ENCODE measurements at places on chromosomes 6 and 20. TPM values are rescaled to one million over a fixed set of nuclear protein-coding genes. Genes with fewer than 3 reads are reported as not detected.
A peak's percentile ranks its signal among the peaks of the same experiment; 100 is the strongest.

Gene TRIM15
- polyA plus RNA-seq, result not detected

- no peaks in the 10 kb centered on the region for H3K4me1 ChIP-seq
- no peaks in the 10 kb centered on the region for H3K36me3 ChIP-seq
These were observed 70.4 kb downstream of the GCNT2 start for GRCh38 chr6:10591422-10592160.

Gene CBLN4
- polyA plus RNA-seq, result 3.7 TPM

DNA sequence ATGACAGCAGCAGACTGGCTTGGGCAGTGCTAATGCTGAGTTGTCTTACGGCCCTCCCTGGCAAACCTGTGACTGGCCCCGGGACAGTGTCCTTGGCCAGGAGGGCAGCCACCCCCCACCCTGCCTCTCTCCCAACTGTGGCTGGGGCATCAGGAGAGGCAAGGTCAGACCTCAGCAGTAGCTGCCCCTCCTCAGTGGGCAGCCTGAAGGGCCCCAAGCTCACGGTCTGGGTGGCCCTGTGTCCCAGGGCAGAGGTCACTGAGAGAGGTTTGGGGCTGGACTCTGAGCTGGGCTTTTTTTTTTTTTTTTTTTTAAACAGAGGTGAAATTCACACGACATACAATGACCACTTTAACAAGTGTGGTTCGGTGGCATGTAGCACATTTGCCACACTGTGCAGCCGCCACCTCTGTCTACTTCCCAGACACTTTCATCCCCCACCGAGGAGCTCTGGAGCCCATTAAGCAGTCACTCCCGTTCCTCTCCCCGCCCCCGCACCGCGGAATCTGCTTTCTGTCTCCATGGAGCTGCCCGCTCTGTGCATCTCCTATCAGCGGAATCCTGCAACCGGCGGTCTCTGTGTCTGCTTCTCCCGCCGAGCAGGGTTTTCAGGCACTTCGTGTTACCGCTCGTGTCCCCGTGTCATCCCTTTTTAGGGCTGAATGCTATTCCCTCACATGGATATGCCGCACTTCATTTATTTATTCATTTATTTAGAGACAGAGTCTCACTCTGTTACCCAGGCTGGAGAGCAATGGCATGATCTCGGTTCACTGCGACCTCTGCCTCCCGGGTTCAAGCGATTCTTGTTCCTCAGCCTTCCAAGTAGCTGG lies 67.9 kb upstream of the GATA5 start:
- H3K4me3 ChIP-seq, result no peak overlapping the region
- no peaks in the 10 kb centered on the region for H3K27me3 ChIP-seq
- no peaks in the 10 kb centered on the region for H3K4me1 ChIP-seq
- no peak for DNase-seq
- H3K36me3 ChIP-seq, result no peaks in the 10 kb centered on the region

Gene TCP11
- polyA plus RNA-seq, result 0.50 TPM

GRCh38 chr6:37007340-37008043 lies 2.0 kb downstream of the FGD2 start:
- H3K27ac ChIP-seq, result no peak overlapping the region
- H3K4me1 ChIP-seq, result no peaks in the 10 kb centered on the region
- DNase-seq, result no peak
- H3K27me3 ChIP-seq, result no peaks in the 10 kb centered on the region
- H3K36me3 ChIP-seq, result no peaks in the 10 kb centered on the region

DNA sequence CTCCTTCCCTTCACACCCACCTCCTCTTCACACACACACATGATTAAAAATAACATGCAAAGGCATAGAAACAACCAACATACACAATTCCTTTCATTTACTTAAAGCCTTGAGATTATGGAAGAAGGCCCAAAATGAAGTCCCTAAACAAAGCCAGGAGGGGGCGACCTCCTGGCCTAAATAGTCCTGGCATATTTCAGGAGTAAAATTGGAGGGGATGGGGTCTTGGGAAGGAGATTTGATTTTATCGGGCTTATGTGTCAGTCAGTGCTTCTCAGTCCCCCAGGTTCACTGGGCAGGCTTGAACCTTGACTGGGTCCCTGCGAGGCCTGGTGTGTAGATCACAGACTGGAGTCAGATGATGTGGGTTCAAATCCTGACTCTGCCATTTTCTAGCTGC lies 266.4 kb downstream of the SAMD5 start:
- no peak overlapping the region for H3K4me3 ChIP-seq
- H3K4me1 ChIP-seq, result no peaks in the 10 kb centered on the region
- H3K36me3 ChIP-seq, result no peaks in the 10 kb centered on the region
- DNase-seq, result no peak

DNA sequence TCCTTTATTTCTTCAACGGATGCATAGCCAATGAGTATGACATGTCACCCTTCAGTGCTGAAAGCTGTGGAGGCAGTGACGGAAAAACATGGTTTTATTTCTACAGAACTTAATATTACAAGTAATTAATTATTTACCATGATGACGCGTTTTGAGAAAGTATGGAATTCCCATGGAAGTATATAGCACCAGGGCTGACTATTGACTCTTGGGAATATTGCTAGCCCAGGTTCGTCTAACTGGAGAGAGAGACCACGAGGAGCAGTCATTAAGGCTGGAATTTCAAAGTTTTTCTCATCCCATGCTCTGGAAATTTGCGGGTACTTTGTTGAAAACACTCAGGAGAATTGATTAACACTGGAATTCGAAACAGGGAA lies 155.2 kb upstream of the PRSS16 start:
- no peaks in the 10 kb centered on the region for H3K36me3 ChIP-seq
- no peak overlapping the region for H3K27ac ChIP-seq
- H3K27me3 ChIP-seq, result peaks cover 2% of the 10 kb centered on the region
- no peak overlapping the region for H3K4me3 ChIP-seq
- no peak for DNase-seq

GRCh38 chr20:45346291-45346718 lies 1.9 kb downstream of the SDC4 start:
- no peak overlapping the region for H3K27ac ChIP-seq
- no peak for DNase-seq
- no peaks in the 10 kb centered on the region for H3K36me3 ChIP-seq
- H3K27me3 ChIP-seq, result no peaks in the 10 kb centered on the region
- H3K4me3 ChIP-seq, result peak overlapping the region; percentile 67
- H3K4me1 ChIP-seq, result peaks cover 21% of the 10 kb centered on the region

GRCh38 chr20:52025938-52026337 lies 165.6 kb downstream of the ZFP64 start:
- no peaks in the 10 kb centered on the region for H3K27me3 ChIP-seq
- H3K27ac ChIP-seq, result no peak overlapping the region
- H3K4me1 ChIP-seq, result no peaks in the 10 kb centered on the region
- H3K4me3 ChIP-seq, result no peak overlapping the region
- H3K36me3 ChIP-seq, result no peaks in the 10 kb centered on the region
- no peak for DNase-seq

- no peak overlapping the region for H3K4me3 ChIP-seq
- H3K27ac ChIP-seq, result no peak overlapping the region
- no peaks in the 10 kb centered on the region for H3K36me3 ChIP-seq
- H3K27me3 ChIP-seq, result no peaks in the 10 kb centered on the region
- H3K4me1 ChIP-seq, result no peaks in the 10 kb centered on the region
These were observed 56.5 kb downstream of the PTPRK start for GRCh38 chr6:128463942-128464341.

Gene STMND1
- not detected for polyA plus RNA-seq

Gene FAM83C
- not detected for polyA plus RNA-seq

DNA sequence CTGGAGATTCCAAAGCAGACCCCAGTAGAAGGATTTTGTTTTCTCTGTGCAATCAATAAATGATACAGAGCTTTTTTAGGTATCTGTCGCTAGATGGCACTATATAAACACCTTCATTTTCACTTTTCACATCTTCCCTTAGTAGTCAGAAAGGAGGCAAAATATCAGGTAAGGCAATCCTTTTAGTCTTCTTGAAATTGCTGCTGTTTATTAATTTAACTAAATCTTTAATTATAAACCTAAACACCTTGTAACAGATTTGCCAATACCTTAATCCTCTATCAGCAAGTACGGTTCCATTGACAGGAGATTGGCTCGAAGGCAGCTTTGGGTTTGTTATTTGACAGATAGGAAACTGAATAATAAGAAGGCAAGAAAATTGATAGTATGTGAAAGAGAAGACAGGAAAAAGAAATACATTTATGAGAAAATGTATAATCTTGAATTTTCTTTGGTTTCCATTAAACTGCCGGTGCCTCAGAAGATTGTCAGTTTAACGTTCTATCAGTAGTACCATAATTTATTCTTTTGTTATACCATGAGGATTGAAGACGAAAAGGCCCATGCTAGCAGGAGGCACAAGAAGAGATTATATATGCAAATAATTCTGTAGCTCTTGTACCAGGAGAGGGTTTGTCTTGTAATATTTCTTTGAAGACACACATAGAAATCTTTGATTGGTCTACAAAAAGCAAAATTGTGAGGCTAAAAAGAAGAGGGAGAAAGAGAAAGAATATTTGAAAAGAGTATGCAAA lies 23.5 kb upstream of the IBTK start:
- H3K36me3 ChIP-seq, result no peaks in the 10 kb centered on the region
- DNase-seq, result no peak
- no peak overlapping the region for H3K4me3 ChIP-seq
- no peaks in the 10 kb centered on the region for H3K27me3 ChIP-seq
- H3K27ac ChIP-seq, result no peak overlapping the region

Gene ANKRD6
- 19.8 TPM for polyA plus RNA-seq

Gene DPPA5
- not detected for polyA plus RNA-seq

GRCh38 chr6:103838457-103838856 lies 1021.3 kb downstream of the HACE1 start:
- no peaks in the 10 kb centered on the region for H3K27me3 ChIP-seq
- no peaks in the 10 kb centered on the region for H3K36me3 ChIP-seq
- H3K27ac ChIP-seq, result no peak overlapping the region
- DNase-seq, result no peak
- H3K4me1 ChIP-seq, result no peaks in the 10 kb centered on the region

DNA sequence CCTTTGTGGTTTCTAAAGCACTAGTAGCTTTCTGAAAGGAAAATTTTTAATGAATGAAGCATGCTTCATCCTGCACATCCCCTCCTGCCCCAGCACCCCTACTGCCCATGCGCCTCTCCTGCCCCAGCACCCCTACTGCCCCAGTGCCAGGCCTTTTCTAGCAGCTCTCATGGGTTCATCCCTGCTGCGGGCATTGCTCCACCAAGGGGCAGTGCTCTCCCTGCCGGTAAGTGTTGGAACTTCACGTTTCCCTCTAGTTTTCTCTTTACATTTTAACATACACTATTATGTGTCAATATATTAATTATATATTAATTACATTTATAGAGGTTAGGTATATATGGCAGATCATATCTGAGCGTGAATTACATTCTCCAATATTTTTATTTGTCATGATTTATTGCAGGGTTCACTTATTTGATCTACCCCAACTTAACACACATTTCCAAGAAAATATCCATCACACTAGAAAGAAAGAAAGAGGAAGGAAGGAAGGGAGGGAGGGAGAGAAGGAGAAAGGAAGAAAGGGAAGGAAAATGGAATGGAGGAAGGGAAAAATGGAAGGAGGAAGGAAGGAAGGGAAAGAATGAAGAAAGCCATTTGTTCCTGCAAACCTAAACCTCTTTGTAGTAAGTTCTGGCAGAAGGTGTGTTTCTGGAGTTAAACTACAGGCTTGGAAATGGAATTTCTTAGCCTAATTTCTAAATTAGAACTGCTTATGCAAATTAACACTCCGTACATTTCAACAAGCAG lies 46.8 kb downstream of the CEP43 start:
- no peaks in the 10 kb centered on the region for H3K4me1 ChIP-seq
- H3K4me3 ChIP-seq, result no peak overlapping the region
- no peak overlapping the region for H3K27ac ChIP-seq
- H3K27me3 ChIP-seq, result no peaks in the 10 kb centered on the region
- DNase-seq, result no peak
- peaks cover 2% of the 10 kb centered on the region for H3K36me3 ChIP-seq

- H3K36me3 ChIP-seq, result no peaks in the 10 kb centered on the region
- H3K4me1 ChIP-seq, result no peaks in the 10 kb centered on the region
- H3K4me3 ChIP-seq, result no peak overlapping the region
- no peaks in the 10 kb centered on the region for H3K27me3 ChIP-seq
These were observed 229.1 kb upstream of the STXBP5 start for GRCh38 chr6:146975093-146975492.

- H3K4me3 ChIP-seq, result no peak overlapping the region
- H3K4me1 ChIP-seq, result peaks cover 3% of the 10 kb centered on the region
- DNase-seq, result no peak
- H3K27ac ChIP-seq, result no peak overlapping the region
- no peaks in the 10 kb centered on the region for H3K36me3 ChIP-seq
- no peaks in the 10 kb centered on the region for H3K27me3 ChIP-seq
These were observed 156.4 kb downstream of the OR2B2 start for GRCh38 chr6:27755768-27756167.

Gene DNAH8
- 0.01 TPM for polyA plus RNA-seq

Gene SASH1
- polyA plus RNA-seq, result 18.3 TPM

Gene VGLL2
- not detected for polyA plus RNA-seq

DNA sequence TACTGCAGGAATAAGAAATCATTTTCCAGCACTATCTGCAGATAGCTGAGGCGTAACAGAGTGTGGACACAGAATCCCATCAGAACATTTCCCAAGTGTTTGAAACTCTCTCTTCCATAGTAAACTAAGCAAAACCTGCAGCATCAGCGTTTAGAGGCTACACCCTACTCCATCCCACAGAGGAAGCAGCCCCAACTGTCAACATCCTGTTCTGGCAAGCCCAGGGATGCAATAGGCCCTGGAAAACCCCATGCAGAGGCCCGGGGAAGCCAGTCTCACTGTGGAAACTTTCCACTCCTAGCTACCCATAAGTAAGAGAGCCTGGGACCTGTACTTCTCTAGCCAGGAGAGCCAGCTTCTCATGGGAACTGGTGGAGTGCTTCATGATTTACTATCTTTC lies 129.4 kb downstream of the LY86 start:
- no peak for DNase-seq
- no peak overlapping the region for H3K27ac ChIP-seq
- H3K36me3 ChIP-seq, result no peaks in the 10 kb centered on the region
- no peaks in the 10 kb centered on the region for H3K27me3 ChIP-seq
- no peak overlapping the region for H3K4me3 ChIP-seq
- peaks cover 4% of the 10 kb centered on the region for H3K4me1 ChIP-seq

DNA sequence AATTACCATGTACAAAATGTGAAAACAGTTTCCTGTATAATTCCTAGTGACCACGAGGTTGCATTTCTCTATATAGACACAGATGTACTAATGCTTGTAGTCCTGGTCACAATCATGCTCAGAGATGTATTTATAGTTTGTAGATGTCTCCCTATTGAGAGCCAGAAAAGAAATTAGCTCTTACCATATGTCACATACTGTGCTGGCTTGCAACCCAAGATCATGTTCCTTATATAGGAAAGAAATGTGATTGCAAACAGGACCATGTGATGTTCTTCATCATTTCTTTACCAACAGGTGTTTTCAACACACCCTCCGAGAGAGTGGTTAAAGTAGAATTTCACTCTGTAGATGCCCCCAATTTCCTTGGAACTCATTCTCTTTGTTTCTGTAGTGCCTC lies 369.4 kb downstream of the CBLN4 start:
- no peak overlapping the region for H3K4me3 ChIP-seq
- no peak overlapping the region for H3K27ac ChIP-seq
- DNase-seq, result no peak
- no peaks in the 10 kb centered on the region for H3K4me1 ChIP-seq
- no peaks in the 10 kb centered on the region for H3K36me3 ChIP-seq
- H3K27me3 ChIP-seq, result no peaks in the 10 kb centered on the region

- no peaks in the 10 kb centered on the region for H3K36me3 ChIP-seq
- no peak overlapping the region for H3K4me3 ChIP-seq
- H3K27me3 ChIP-seq, result no peaks in the 10 kb centered on the region
- DNase-seq, result no peak
- H3K27ac ChIP-seq, result no peak overlapping the region
- H3K4me1 ChIP-seq, result no peaks in the 10 kb centered on the region
These were observed 216.7 kb downstream of the ZDHHC14 start for GRCh38 chr6:157597461-157598312.
